Activated CD4-positive, alpha-beta memory T cell treated with anti-CD3 and anti-CD28 coated beads for 36 hours (primary cell): ENCODE measurements at places on chromosomes 2 and 18. TPM values are rescaled to one million over a fixed set of nuclear protein-coding genes. Genes with fewer than 3 reads are reported as not detected.
A peak's percentile ranks its signal among the peaks of the same experiment; 100 is the strongest.

DNA sequence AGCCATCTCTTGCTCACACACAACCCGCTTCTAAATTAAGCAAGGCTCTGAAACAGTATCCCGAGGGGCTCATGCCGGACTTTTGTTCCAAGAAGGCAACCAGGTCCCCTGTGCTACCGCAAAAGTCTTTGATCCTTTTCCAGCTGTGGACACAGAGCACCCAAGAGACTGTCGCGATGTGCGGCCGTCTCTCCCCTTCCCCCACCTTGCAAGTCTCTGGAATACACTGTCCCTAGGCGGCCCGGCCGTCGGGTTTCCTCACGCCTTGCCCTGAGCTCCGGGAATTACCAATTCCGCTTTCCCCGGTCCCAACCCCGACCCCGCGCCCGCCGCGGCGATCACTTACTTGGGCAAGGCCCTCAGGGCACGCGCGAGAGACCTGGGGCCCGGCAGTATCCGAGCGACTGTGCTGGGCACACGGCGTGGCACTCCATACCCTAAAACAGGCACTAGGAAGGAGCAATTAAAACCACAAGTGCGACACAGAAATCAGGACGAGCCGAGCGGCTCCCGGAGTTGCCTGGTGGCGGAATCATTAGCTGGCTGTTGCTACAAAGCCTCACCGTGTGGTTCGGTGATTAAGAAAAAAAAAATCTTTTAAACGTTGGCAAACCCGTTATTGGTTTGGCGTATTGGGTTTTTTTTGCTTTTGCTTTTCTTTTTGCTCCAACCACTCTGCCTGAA lies 2.2 kb upstream of the DLX1 start:
- H3K36me3 ChIP-seq = peaks cover 13% of the 10 kb centered on the region
- no peak for DNase-seq
- H3K4me1 ChIP-seq = peaks cover 53% of the 10 kb centered on the region
- peak overlapping the region; percentile 75 for H3K4me3 ChIP-seq

- DNase-seq = no peak
- H3K27me3 ChIP-seq = no peaks in the 10 kb centered on the region
- no peaks in the 10 kb centered on the region for H3K4me1 ChIP-seq
- no peak overlapping the region for H3K27ac ChIP-seq
- H3K4me3 ChIP-seq = no peak overlapping the region
Observed at GRCh38 chr2:102782933-102783332, 21.1 kb downstream of the TMEM182 start.

GRCh38 chr2:101238930-101239759 lies 13.5 kb upstream of the CNOT11 start:
- H3K4me1 ChIP-seq = no peaks in the 10 kb centered on the region
- no peak overlapping the region for H3K4me3 ChIP-seq
- no peaks in the 10 kb centered on the region for H3K27me3 ChIP-seq
- no peaks in the 10 kb centered on the region for H3K36me3 ChIP-seq
- H3K27ac ChIP-seq = no peak overlapping the region
- DNase-seq = no peak

DNA sequence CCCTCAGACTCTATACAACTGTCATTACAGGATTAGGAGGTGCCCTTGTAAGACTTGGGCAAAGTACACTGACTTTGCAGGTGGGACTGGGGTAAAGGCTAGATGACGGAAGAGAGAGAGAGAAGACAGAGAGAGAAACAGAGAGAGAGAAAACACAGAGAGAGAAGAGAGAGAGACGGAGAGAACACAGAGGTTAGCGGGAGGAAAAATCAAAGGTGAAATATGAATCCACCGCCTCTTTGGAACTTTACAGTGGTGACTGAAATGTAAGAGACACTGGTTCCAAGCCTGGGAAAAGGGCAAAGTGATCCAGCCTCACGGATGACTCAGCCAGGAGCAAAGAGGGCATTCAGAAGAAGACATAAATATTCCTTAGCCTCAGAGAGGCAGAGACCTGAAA lies 25.1 kb upstream of the CAB39 start:
- H3K36me3 ChIP-seq = no peaks in the 10 kb centered on the region
- DNase-seq = no peak
- no peak overlapping the region for H3K4me3 ChIP-seq
- peaks cover 11% of the 10 kb centered on the region for H3K4me1 ChIP-seq
- no peak overlapping the region for H3K27ac ChIP-seq

Gene TMEM178A
- 0.29 TPM for total RNA-seq

DNA sequence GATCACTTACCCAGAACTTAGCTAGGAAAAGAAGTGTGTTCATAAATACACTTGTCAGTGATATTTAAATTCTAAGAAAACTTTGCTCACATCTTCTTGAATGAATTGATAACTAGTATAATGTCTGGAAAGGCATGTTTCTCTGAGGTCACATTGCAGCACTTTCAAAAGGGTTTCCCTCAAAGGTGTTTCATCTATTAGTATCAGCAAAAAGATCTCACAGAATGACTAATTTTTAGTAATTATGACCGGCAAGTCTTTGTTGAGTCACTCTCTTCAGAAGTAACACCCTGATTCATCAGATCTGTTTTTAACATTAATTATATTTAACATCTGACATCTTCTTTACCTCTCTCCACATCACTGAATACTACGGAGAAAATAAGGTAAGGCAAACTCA lies 222.3 kb downstream of the IKZF2 start:
- no peak for DNase-seq
- no peaks in the 10 kb centered on the region for H3K36me3 ChIP-seq
- no peak overlapping the region for H3K4me3 ChIP-seq
- H3K4me1 ChIP-seq = peaks cover 6% of the 10 kb centered on the region

DNA sequence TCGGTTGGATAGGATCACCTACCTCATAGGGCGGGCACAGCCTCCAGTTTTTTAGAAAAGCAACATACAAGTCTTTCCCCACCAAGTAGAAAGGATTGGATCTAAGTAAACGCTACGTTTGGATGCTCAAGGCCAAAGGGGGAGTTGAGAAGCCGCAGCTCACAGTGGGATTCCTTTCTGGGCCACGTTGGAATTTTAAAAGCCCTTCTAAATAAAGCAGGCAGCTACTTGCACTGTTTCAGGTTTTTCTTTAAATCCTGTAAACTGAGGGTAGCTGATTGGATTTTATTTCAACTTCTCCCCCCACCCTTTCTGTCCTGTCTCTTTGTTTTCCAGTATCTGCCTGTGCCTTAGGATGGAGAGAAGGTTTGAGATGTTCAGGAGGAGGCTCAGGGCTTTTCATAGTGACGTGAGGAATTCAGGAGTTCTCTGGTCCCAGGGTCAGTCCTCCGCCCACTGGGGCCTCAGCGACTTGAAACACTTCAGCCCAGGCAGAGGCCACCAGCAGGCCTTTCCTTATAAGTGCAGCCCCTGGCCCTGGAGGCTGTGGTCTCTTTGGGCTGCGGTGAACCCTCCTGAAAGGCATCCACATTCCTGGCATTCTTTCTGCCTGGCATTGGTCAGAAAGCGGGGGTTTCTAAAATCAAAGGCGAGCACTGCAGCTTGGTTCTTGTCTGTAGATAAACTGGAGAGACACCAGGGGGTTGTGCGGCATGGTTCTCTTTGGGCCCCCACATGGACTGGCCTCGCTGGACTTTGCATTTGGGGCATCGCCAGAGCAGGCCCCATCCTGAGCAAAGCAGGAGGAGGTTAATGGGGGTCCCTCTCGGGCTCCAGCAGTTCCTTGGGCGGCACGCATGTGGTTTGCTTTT lies 44.5 kb downstream of the SH3BP4 start:
- no peaks in the 10 kb centered on the region for H3K4me1 ChIP-seq
- no peaks in the 10 kb centered on the region for H3K36me3 ChIP-seq
- peaks cover 2% of the 10 kb centered on the region for H3K27me3 ChIP-seq
- no peak overlapping the region for H3K27ac ChIP-seq
- no peak overlapping the region for H3K4me3 ChIP-seq
- no peak for DNase-seq

DNA sequence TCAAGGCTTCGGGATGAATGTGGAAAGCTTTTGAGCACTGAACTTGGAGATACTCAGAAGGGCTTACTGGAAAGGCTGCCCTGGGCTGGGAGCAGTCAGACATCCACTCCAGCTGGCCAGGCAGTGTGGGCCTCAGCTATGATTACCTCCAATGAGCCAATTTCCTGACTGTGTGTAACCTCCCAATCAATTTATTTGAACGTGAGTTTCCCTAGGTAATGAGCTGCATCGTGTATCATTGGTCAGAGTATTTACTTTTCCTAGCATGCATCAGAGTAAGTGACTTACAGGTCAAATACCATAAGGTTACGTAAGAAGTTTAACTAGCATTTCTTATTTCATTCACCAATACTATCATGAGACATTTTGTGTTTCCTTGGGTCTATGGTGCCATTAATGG lies 11.0 kb upstream of the CTAGE1 start:
- no peaks in the 10 kb centered on the region for H3K27me3 ChIP-seq
- no peaks in the 10 kb centered on the region for H3K4me1 ChIP-seq
- DNase-seq = no peak
- H3K36me3 ChIP-seq = no peaks in the 10 kb centered on the region
- no peak overlapping the region for H3K27ac ChIP-seq

- no peaks in the 10 kb centered on the region for H3K4me1 ChIP-seq
- no peak for DNase-seq
- no peak overlapping the region for H3K27ac ChIP-seq
Observed at GRCh38 chr2:168683996-168684395, 118.4 kb upstream of the NOSTRIN start.

Gene BUB1
- total RNA-seq = 90.8 TPM
